Activated naive CD4-positive, alpha-beta T cell treated with anti-CD3 and anti-CD28 coated beads, Interleukin-2, amount 50 U/mL, for 72 hours (primary cell): ENCODE measurements at places on chromosomes 7 and 10. TPM values are rescaled to one million over a fixed set of nuclear protein-coding genes. Genes with fewer than 3 reads are reported as not detected.

GRCh38 chr7:1254281-1255079 lies 21.8 kb downstream of the UNCX start:
- DNase-seq: no peak

DNA sequence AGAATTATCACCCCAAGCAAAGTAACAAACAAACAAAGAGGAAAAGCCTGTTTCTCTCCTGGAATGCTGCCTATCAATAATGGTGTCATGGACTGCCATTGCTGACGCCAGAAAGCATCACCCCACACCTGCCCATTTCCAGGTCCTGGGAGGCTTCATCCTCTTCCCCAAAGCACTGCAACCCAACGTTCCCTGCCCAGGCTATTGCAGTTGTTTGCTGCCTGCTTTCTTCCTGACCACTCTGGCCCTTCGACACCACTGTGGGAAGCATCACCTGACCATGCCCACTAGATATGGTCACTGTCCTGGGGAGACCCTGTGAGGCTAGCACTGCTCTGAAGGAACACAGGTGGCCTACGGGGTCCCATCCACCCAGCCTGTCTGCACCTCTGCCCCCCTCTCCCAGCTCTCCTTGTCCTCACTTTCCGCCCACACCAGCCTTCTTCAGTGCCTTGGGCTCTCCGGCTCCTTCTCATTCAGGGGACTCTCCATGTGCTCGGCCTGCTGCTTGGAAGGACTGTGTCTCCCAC lies 439.6 kb downstream of the GLRX3 start:
- DNase-seq: no peak

The NUTM2A gene
- total RNA-seq: 0.49 TPM

DNA sequence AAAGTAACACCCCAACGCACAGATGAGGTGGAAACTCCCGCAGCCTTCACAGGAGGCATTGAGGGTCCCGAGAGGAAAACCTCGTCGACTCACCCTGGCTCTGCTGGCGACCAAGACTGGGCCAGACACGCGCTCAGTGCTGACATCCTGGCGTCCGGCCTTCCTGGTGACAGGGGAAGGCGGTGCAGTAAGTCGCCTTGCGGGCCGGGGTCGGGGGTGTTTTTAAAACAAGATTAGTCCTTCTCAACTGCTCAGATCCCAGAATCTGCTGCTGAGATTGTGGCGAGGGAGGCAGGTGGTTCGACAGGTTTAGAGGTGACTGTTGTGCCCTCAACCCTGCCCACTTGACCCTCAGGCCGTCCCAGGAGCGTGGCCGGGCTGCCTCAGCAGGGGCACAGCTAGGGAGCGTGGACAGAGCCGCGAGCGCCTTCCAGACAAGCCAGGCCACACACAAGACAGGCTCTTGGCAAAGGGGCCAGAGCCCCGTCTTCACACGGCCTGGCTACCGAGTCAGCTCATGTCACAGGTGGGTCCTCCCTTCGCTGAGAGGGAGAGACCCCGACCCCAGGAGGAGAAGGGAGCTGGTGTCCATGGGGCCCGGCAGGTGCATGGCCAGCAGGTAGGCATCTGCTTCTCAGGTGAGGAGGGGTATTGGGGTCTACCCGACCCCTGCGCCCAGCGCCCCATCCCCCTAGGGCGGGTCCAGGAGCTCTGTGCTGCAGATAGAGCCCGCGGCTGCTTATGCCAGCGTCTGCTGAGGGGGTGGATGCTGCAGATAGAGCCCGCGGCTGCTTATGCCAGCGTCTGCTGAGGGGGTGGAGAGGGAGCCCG lies 81.6 kb downstream of the DNAJB6 start:
- DNase-seq: no peak

The GNG11 gene
- total RNA-seq: not detected

GRCh38 chr10:88870089-88870488 lies 10.0 kb upstream of the STAMBPL1 start:
- DNase-seq: no peak

DNA sequence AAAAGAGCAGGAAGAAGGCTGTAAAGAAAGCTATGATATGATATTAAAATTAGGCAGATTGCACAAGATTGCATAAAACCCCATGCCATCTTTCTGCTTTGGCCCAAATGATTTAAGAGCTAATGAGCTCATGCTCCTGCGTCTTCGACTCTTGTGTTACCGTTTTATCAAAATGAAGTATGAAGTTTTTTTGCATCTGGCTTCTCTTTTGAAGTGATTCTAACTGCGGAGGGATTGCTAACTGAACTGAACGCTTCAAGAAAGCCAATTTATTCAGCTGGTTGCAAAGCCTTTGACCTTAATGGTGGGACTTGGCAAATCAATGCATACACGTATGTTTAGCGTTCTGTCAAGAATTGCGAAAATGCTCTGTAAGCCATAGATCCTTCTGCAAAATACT lies 282.9 kb downstream of the TWIST1 start:
- no peak for DNase-seq

DNA sequence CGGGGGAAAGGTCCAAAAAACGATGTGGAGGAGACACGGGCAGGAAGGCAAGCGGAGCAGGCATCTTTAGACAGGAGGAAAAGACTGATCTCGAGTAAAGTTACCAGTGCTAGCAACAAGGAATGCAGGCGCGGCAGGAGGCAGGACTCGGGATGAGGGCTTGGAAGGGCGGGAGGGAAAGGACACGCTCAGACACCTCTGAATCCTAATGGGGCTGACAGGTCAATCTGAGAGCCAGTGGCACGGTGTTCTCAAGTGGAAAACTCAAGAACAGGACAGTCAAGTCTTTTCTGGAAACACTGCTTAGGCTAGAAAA lies 155.3 kb upstream of the COBL start:
- no peak for DNase-seq

DNA sequence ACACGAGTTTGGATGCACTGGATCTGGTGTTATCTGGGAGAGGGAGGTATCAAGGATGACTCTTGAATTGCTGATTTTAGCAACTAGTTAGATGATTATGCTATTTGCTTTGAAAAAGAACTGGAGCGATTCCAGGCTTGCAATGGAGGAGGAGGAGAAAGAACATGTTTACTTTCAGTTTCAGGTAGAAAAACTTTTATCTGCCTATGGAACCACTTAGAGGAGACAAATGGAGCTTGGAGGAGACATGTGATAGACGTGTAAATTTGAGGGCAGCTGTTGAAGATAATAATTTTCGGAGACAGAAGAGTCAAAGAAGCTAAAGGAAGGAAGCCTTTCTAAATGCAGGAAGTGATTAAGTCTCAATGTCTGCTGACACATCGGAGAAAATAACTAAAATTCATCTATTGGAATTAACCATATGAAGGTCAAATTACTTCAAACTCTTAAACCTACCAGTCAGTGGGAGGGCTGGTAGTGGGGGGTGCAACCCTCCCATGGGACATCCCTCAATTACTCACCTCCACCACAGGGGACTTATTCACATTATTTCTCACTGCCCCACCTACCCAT lies 56.4 kb upstream of the GNAI1 start:
- DNase-seq: no peak

DNA sequence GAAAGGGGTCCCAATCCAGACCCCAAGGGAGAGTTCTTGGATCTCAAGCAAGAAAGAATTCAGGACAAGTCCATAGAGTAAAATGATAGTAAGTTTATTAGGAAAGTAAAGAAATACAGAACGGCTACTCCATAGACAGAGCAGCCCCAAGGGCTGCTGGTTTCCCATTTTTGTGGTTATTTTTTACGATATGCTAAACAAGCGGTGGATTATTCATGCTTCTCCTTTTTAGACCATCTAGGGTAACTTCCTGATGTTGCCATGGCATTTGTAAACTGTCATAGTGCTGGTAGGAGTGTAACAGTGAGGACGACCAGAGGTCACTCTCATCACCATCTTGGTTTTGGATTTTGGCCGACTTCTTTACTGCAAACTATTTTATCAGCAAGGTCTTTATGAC lies 1033.4 kb downstream of the SORCS3 start:
- no peak for DNase-seq

GRCh38 chr7:1965579-1966294 lies 267.0 kb downstream of the MAD1L1 start:
- DNase-seq: no peak

The LLCFC1 gene
- not detected for total RNA-seq

DNA sequence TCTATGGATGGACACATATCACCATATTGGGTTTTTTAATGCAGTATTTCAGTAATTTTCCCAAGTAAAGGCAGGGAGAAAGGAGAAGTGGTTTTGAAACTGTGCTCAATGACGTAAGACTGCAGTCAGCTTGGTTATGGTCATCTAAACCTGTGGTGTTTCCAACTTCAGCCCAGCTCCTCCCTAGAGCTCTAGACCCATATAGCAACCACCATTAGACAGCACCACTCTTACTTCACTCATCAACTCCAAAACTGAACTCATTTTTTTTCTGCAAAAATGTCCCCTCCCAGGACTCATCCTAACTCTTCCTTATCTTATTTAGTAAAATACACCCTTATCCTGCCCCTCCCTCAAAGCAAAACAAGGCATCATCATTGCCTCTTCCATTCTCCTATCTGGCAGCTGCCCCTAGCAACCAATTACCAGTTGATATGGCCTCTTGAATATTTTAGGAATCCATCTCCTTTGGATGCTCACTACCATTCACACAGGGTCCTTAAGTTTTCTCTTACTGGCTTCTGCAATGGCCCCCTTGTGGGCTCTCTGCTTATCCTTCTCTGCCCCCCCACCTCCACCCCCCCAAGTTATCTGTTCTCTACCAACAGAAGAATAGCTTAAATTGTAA lies 1.5 kb upstream of the RALA start:
- no peak for DNase-seq

DNA sequence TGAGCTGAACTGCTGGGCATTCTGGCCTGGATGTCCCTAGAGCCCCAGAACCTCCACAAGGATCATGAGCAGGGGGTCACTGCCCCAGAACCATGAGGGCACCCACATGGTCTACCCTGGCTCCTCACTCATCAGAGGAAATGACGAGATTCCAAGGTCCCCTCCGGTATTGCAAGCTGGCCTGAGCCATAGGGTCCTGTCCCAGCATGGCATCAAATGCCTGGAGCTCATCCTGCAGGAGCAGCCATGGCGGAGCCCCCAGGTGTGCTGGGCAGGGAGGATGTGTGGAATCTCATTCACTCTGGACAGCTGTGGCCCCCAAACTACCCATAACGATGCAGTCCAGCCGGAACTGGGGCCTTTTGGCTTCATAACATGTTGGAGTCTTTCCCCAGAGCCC lies 66.6 kb upstream of the ANTXRL start:
- DNase-seq: no peak

- DNase-seq: no peak
Observed at GRCh38 chr10:2476812-2477553, 590.4 kb upstream of the PFKP start.

DNA sequence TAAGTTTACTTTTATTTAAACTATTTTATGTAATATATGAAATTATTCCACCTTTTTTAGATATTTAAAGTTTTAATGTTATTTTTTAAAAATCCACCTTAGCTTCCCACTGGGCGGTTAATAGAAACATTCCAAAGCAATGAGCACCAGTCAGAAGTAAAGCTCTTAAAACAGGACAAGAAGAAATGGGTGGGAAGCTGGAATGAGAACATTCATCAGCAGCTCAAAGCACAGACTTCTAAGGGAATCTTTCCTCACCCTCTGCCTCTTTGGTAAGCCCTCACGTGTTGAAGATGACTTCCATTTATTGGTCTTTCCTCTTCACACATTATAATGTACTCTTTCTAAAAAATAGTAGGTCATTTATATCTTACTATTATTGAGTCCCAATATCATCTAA lies 3.1 kb downstream of the AGMO start:
- no peak for DNase-seq

DNA sequence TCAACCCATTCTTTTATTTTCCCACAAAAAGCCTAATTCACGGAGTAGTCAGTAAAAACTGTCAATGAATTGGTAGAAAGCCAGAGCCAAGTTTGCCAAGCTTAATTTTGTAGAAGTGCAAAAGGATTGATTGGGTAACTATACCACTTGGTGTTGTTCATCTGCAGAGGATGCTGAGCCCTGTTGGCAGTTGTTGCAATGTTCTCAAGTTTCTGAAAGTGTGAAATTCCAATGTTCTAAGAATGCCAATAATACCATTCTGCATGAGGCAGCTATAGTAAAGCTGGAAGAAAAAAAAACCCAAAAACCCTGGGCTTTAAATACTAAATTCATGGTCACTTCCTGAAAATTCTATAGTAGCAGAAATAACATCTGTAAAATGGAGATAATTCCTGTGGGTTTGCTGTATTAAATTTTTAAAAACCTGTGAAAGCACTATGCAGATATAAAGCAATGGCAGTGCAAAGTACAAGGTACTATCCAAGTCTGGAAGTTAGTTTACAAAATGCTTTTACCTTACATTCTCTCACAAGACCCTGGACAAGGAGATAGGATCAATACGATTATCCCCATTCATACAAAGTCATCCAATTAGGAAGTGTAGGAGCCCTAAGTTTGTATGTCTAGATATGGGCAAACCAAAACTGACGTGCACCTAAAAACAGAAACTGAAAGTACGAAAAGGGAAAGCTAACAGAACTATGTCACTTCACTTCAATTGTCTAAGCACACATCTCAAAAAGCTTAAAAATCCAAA lies 6.0 kb upstream of the PON1 start:
- no peak for DNase-seq

DNA sequence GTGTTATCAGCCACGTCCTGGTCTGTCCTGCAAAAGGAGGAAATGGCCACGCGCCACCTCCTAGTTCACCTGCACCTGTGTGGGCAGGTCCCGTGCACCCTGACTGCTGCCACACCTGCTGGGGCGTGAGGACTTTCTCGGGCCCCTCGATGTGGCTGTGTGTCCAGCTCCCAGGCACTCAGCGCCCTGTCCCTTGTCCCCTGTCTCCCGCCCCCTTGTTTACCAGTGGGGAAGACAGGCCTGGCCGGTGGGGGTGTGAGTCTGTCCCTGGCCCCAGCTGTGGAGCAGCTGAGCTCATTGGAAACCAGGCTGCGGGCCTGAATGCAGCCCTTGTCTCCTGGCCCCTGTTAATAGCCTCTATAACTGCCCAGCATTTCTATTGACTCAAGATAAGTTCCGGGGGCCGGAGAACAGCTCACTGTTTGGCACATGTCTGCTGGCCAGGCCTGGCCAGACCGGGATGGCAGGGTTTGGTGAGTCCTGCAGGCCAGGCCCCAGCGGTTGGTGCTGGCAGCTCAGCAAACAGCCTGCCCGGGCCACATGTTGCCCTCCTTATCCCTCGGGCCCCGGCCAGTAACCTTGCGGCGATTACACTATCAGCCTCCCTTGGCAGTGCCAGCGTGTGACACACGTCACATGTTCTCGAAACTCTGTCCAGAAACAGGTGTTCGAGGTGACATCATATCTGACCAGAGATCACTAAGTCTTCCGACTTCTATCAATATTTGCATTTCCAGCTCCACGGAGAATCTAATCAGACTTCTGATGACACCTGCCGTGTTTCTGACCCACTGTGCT lies 52.1 kb downstream of the FOXL3 start:
- no peak for DNase-seq

GRCh38 chr10:126369125-126369710 lies 19.1 kb downstream of the ADAM12 start:
- no peak for DNase-seq

The GOLGA7B gene
- 0.88 TPM for total RNA-seq

- no peak for DNase-seq
Observed at GRCh38 chr10:23046027-23046426, 49.4 kb upstream of the MSRB2 start.

GRCh38 chr7:72161534-72161933 lies 250.6 kb downstream of the CALN1 start:
- DNase-seq: no peak

GRCh38 chr10:21953585-21954057 lies 49.9 kb downstream of the DNAJC1 start:
- DNase-seq: no peak

The BBS9 gene
- total RNA-seq: 9.6 TPM
